Neural cell (in vitro differentiated cells): ENCODE measurements at places on chromosomes 1 and 21. TPM values are rescaled to one million over a fixed set of nuclear protein-coding genes. Genes with fewer than 3 reads are reported as not detected.

FGR gene
- not detected in 2 replicates for polyA plus RNA-seq

TNFSF4 gene
- 0.98 and 1.0 TPM in 2 replicates for polyA plus RNA-seq

LMX1A gene
- polyA plus RNA-seq, result 0.47 and 0.52 TPM in 2 replicates

CFHR4 gene
- polyA plus RNA-seq, result not detected in 2 replicates

ASPM gene
- polyA plus RNA-seq, result 0.87 and 1.0 TPM in 2 replicates
